ENCODE measurements at places on chromosomes 16 and 17.

GRCh38 chr17:27430882-27431491, 25.3 kb upstream of the KSR1 start:
- H3K4me1 ChIP-seq: no peaks in the 10 kb centered on the region
- DNase-seq: peak; percentile 18
- no peaks in the 10 kb centered on the region for H3K36me3 ChIP-seq
- H3K27me3 ChIP-seq: no peaks in the 10 kb centered on the region

DNA sequence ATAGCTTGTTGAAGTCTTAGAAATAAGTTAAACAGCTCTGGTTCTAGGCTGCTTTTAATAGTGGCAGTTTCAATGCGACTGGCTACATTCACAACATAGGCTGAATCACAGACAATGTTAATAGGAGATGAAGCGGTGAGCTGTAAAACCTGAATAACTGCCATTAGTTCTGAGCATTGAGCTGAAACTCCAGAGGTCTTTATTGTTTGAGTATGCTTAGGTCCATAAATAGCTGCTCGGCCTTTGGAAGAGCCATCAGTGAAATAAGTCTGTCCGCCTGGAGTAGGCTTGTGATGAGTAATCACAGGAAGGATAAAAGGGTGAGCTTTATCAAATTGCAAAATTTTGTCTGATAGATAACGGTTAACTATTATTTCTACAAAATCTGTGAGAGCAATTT, 9.4 kb upstream of the ZNF689 start:
- no peak overlapping the region for H3K27ac ChIP-seq
- H3K27me3 ChIP-seq: no peaks in the 10 kb centered on the region
- H3K4me1 ChIP-seq: no peaks in the 10 kb centered on the region
- no peak overlapping the region for H3K4me3 ChIP-seq

GRCh38 chr17:4180791-4181190, 37.8 kb downstream of the CYB5D2 start:
- H3K27me3 ChIP-seq: no peaks in the 10 kb centered on the region
- H3K27ac ChIP-seq: no peak overlapping the region
- H3K4me3 ChIP-seq: no peak overlapping the region

- no peak for DNase-seq
- peaks cover 14% of the 10 kb centered on the region for H3K4me1 ChIP-seq
- no peaks in the 10 kb centered on the region for H3K36me3 ChIP-seq
- H3K27ac ChIP-seq: no peak overlapping the region
Measured at GRCh38 chr17:9519583-9520272, 55.9 kb downstream of the STX8 start.

DNA sequence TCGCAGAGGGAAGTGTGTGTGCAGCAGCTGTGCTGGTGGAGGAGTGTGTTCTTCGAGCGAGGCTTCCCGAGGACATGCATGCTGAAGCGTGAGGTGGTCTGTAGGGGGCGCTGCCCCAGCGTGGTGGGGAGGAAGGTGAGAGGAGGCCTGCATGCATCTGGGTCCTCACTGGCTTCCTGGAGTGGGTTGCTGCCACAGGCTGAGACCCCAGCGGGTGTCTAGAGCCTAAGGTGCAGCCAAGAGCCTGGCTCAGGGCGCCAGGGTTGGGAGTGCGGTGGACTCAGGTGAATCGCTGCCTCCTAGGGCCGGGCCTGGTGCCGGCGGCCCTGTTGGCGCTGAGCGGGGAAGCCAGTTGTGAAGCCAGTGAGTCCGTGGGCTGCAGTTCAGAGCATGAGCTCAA, 7.5 kb upstream of the HSD3B7 start:
- H3K27ac ChIP-seq: no peak overlapping the region
- no peaks in the 10 kb centered on the region for H3K27me3 ChIP-seq
- H3K4me1 ChIP-seq: peaks cover 2% of the 10 kb centered on the region
- DNase-seq: no peak
- H3K36me3 ChIP-seq: peaks cover 30% of the 10 kb centered on the region
- H3K4me3 ChIP-seq: no peak overlapping the region

GRCh38 chr17:65633988-65634387, 72.5 kb upstream of the AXIN2 start:
- H3K27ac ChIP-seq: no peak overlapping the region
- H3K27me3 ChIP-seq: no peaks in the 10 kb centered on the region
- peaks cover 3% of the 10 kb centered on the region for H3K4me1 ChIP-seq
- no peaks in the 10 kb centered on the region for H3K36me3 ChIP-seq
- no peak for DNase-seq
- H3K4me3 ChIP-seq: no peak overlapping the region

- H3K36me3 ChIP-seq: peaks cover 41% of the 10 kb centered on the region
- peak; percentile 4 for DNase-seq
- no peaks in the 10 kb centered on the region for H3K27me3 ChIP-seq
- no peak overlapping the region for H3K4me3 ChIP-seq
- peaks cover 100% of the 10 kb centered on the region for H3K4me1 ChIP-seq
- peak overlapping the region; percentile 39 for H3K27ac ChIP-seq
Measured at GRCh38 chr17:40551091-40551878, 14.0 kb downstream of the CCR7 start.

- H3K27me3 ChIP-seq: peaks cover 18% of the 10 kb centered on the region
- no peaks in the 10 kb centered on the region for H3K36me3 ChIP-seq
- no peak overlapping the region for H3K27ac ChIP-seq
- no peak for DNase-seq
- no peaks in the 10 kb centered on the region for H3K4me1 ChIP-seq
Measured at GRCh38 chr17:56457501-56457900, 136.0 kb upstream of the NOG start.

DNA sequence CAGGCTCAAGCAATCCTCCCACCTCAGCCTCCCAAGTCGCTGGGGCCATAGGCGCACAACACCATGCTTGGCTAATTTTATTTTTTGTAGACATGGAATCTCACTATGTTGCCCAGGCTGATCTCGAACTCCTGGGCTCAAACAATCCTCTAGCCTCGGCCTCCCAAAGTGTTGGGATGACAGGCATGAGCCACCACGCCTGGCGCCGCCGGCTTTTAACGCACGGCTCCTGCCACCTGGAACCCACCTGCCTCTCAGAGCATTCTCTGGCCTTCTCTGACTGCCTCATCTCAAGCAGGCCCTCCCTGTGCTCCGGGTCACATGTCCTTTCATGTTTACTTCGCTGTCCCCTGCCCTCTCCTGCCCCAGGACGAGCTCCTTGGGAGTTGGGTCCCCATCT, 10.3 kb downstream of the CASKIN1 start:
- no peaks in the 10 kb centered on the region for H3K36me3 ChIP-seq
- no peaks in the 10 kb centered on the region for H3K27me3 ChIP-seq
- no peak overlapping the region for H3K27ac ChIP-seq
- no peak for DNase-seq
- H3K4me1 ChIP-seq: no peaks in the 10 kb centered on the region

- no peaks in the 10 kb centered on the region for H3K4me1 ChIP-seq
- H3K4me3 ChIP-seq: no peak overlapping the region
- no peak overlapping the region for H3K27ac ChIP-seq
- no peak for DNase-seq
- peaks cover 3% of the 10 kb centered on the region for H3K27me3 ChIP-seq
Measured at GRCh38 chr16:66256919-66257318, 109.6 kb upstream of the CDH5 start.

GRCh38 chr17:82524540-82524939, 5.0 kb downstream of the FOXK2 start:
- no peak overlapping the region for H3K27ac ChIP-seq
- H3K36me3 ChIP-seq: peaks cover 15% of the 10 kb centered on the region
- peaks cover 60% of the 10 kb centered on the region for H3K4me1 ChIP-seq
- no peak overlapping the region for H3K4me3 ChIP-seq

- no peak for DNase-seq
- peaks cover 2% of the 10 kb centered on the region for H3K36me3 ChIP-seq
- H3K4me3 ChIP-seq: no peak overlapping the region
- H3K27me3 ChIP-seq: no peaks in the 10 kb centered on the region
Measured at GRCh38 chr16:4747906-4748681, 13.8 kb downstream of the DNAAF8 start.

DNA sequence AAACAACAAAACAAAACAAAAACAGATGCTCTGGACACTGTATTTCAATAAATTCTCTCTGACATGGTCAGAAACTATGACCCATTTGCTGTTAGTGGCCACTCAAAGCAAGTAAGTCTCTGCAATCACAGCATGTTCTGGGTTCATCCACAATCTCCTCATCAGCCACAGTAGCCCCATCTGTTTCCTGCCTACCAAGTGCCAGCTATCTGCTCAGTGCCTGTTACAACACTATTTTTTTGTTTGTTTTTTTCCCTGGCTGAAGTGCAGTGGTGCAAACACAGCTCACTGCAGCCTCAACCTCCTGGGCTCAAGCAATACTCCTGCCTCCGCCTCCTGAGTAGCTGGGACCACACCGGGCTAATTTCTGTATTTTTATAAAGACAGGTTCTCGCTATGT, 137.9 kb downstream of the SOX9 start:
- no peaks in the 10 kb centered on the region for H3K4me1 ChIP-seq
- no peak overlapping the region for H3K27ac ChIP-seq
- H3K27me3 ChIP-seq: no peaks in the 10 kb centered on the region
- H3K4me3 ChIP-seq: no peak overlapping the region

- H3K4me1 ChIP-seq: peaks cover 59% of the 10 kb centered on the region
- H3K36me3 ChIP-seq: no peaks in the 10 kb centered on the region
Measured at GRCh38 chr17:29143894-29144293, 36.3 kb downstream of the MYO18A start.

GRCh38 chr17:353838-354234, 1.2 kb upstream of the RPH3AL start:
- no peaks in the 10 kb centered on the region for H3K36me3 ChIP-seq
- no peak overlapping the region for H3K27ac ChIP-seq
- H3K4me1 ChIP-seq: no peaks in the 10 kb centered on the region
- H3K27me3 ChIP-seq: no peaks in the 10 kb centered on the region
- no peak overlapping the region for H3K4me3 ChIP-seq

GRCh38 chr17:45170280-45170930, 8.7 kb downstream of the HEXIM2 start:
- H3K4me1 ChIP-seq: peaks cover 21% of the 10 kb centered on the region
- H3K27ac ChIP-seq: no peak overlapping the region
- H3K27me3 ChIP-seq: no peaks in the 10 kb centered on the region

DNA sequence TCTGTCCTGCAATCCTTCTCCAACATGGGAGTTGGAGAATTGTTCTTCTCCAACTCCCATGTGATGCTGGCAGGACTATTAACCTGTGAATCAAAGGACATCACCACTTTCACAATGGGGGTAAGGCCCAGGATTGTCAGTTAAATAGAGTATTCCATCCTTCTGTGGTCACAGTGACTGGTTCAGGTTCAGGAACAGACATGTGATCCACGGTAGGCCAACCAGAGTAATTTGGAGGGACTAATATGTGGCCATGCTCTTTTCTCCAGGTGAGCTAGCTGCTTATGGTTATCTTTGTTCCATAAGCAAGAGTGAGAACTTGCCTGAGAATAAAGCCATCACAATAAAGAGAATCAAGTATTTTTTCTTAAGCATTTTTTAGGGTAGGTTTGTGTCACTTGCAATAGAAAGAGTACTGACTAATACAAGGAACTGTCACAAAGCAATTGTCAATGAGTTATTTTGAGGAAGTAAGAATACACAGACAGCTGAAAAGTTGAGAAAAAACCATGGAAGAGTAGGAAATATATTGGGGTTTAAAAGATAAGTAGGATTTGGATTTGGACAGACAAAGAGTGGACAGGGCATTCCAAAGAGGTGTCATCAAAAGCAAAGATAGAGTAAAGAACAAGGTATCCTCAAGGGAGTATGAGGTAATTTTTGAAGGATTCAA, 63.4 kb downstream of the BRIP1 start:
- H3K36me3 ChIP-seq: peaks cover 13% of the 10 kb centered on the region
- H3K27me3 ChIP-seq: no peaks in the 10 kb centered on the region
- no peak overlapping the region for H3K4me3 ChIP-seq

- DNase-seq: no peak
- H3K4me1 ChIP-seq: peaks cover 18% of the 10 kb centered on the region
- H3K36me3 ChIP-seq: no peaks in the 10 kb centered on the region
- peak overlapping the region; percentile 86 for H3K4me3 ChIP-seq
- H3K27ac ChIP-seq: no peak overlapping the region
Measured at GRCh38 chr16:70455910-70456309, 1.5 kb downstream of the FCSK start.

GRCh38 chr16:25692351-25692741, 587 bp downstream of the HS3ST4 start:
- no peaks in the 10 kb centered on the region for H3K36me3 ChIP-seq
- no peak for DNase-seq
- peaks cover 51% of the 10 kb centered on the region for H3K27me3 ChIP-seq
- no peak overlapping the region for H3K4me3 ChIP-seq
- H3K27ac ChIP-seq: no peak overlapping the region
- peaks cover 17% of the 10 kb centered on the region for H3K4me1 ChIP-seq

DNA sequence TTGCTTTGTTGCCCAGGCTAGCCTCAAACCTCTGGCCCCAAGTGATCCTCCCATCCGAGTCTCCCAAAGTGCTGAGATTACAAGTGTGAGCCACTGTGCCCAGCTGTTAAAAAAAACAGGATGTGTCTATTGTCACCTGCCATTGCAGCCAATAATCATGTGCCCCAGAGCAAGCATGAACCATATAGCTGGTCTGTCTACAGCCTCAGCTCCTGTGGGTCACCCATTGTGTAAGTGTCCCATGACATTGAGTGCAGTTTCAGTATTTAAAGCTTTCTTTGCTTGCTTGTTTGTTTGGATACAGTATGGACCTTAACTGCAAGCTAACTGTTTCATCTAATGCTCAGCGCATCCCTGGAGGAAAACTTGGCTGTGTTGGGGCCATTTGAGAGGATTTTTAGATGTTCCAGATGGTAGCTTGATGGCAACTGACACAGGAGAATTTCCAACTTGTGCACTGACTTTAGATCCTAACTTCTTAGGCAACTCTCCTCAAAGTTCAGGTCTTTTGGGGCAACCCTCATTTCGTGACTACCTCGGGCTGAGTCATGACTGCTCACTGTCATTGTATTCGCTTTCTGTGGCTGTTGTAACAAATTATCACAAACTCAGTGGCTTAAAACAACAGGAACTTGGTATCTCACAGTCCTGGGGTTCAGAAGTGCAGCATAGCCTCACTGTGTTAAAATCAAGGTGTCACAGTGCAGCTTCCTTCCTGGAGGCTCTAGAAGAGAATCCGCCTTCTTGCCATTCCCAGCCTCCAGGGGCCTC, 30.3 kb upstream of the ADORA2B start:
- no peaks in the 10 kb centered on the region for H3K4me1 ChIP-seq
- H3K36me3 ChIP-seq: no peaks in the 10 kb centered on the region
- H3K27ac ChIP-seq: no peak overlapping the region
- H3K27me3 ChIP-seq: peaks cover 8% of the 10 kb centered on the region
- H3K4me3 ChIP-seq: no peak overlapping the region

DNA sequence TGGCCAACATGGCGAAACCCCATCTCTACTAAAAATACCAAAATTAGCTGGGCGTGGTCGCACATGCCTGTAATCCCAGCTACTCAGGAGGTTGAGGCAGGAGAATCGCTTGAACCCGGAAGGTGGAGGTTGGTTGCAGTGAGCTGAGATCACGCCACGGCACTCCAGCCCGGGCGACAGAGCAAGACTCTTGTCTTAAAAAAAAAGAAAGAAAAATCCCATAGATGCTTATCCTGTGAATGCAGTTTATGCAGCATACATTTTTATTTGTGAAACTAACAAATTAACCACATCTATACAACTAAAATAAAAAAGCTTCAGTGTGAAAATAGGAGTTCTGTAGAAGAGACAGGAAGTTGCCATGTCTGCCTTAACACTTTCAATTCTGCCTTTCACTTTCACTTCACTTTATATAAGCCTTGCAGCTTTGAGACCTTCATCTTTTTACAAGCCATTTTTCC, 7.1 kb downstream of the IGSF6 start:
- no peaks in the 10 kb centered on the region for H3K27me3 ChIP-seq
- H3K4me1 ChIP-seq: peaks cover 48% of the 10 kb centered on the region
- peak overlapping the region; percentile 73 for H3K27ac ChIP-seq

GRCh38 chr16:68069511-68070248, 15.5 kb upstream of the NFATC3 start:
- H3K27ac ChIP-seq: peak overlapping the region; percentile 82
- DNase-seq: peak; percentile 64
- H3K4me3 ChIP-seq: no peak overlapping the region
- H3K4me1 ChIP-seq: peaks cover 63% of the 10 kb centered on the region
- H3K36me3 ChIP-seq: peaks cover 40% of the 10 kb centered on the region

GRCh38 chr16:2194852-2195321, 1.5 kb downstream of the CASKIN1 start:
- no peak overlapping the region for H3K27ac ChIP-seq
- no peaks in the 10 kb centered on the region for H3K36me3 ChIP-seq
- DNase-seq: peak; percentile 71
- peaks cover 26% of the 10 kb centered on the region for H3K27me3 ChIP-seq
- H3K4me1 ChIP-seq: peaks cover 4% of the 10 kb centered on the region

All from activated naive CD4-positive, alpha-beta T cell treated with anti-CD3 and anti-CD28 coated beads for 36 hours (primary cell).